ENCODE measurements at places on chromosomes 4 and X. TPM values are rescaled to one million over a fixed set of nuclear protein-coding genes. Genes with fewer than 3 reads are reported as not detected.

- DNase-seq = no peak
Observed at GRCh38 chr4:111274486-111274885, 651.6 kb upstream of the PITX2 start.

DNA sequence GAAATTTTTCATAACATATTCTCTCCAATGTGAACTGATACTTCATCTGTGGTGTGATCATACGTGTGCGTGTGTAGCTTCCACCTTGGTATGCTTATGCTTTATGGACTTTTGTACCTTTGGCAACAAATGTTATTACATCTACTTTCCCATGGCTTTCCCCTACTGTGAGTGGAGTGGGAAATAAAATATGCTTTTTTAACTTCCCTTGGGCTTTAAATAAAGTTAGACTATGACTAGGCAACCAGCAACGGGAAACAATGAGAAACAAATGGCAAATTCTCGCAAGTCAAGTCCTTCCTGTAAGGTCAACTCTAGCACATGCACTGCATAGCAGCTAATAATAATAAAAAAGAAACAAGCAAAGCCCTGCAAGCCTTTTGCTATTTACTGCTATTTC, 205.0 kb upstream of the PDE5A start:
- no peak for DNase-seq

- no peak for DNase-seq
Observed at GRCh38 chr4:97153042-97153441, 990.2 kb downstream of the STPG2 start.

DCAF16 gene
- 48.5 TPM for total RNA-seq

- no peak for DNase-seq
Observed at GRCh38 chr4:70544279-70544868, 26.0 kb downstream of the AMTN start.
